ENCODE measurements at places on chromosomes 5 and 9.

GRCh38 chr5:5739490-5739945 is 317.0 kb downstream of the ICE1 start:
- no peak for DNase-seq

GRCh38 chr5:171681061-171681460 is 104.6 kb upstream of the SMIM23 start:
- no peak for DNase-seq

DNA sequence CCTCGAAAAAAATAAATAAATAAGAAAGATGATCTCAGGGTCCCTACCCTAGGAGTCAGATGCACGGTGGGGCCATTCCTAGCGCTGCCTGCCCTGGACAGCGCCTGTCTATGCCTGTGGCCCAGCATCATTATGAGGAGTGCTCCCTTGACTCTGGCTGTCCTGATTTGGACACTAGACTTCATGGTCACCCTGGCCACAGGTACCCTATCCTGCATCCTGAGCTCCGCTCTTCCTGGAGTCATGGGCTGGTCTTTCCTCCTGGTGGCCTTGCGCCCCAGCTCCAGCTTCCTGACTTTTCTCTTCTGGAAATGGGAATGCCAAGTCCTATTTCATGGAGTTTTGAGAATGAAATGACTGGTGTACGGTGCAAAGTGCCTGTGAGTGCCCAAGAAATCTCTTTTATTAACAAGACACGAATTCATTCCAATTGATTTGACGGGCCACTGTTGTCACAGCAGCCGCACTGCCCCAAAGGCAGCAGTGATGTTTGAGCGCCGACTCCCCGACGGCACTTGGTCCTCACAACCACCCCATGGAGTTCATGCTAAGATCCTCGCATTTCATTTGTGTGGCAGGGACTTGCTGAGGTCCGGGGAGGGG is 564 bp upstream of the AIF1L start:
- DNase-seq = no peak

- no peak for DNase-seq
Observed at GRCh38 chr5:155827949-155828348, 499.0 kb upstream of the SGCD start.

- no peak for DNase-seq
Observed at GRCh38 chr5:43780586-43780985, 177.6 kb downstream of the NNT start.

DNA sequence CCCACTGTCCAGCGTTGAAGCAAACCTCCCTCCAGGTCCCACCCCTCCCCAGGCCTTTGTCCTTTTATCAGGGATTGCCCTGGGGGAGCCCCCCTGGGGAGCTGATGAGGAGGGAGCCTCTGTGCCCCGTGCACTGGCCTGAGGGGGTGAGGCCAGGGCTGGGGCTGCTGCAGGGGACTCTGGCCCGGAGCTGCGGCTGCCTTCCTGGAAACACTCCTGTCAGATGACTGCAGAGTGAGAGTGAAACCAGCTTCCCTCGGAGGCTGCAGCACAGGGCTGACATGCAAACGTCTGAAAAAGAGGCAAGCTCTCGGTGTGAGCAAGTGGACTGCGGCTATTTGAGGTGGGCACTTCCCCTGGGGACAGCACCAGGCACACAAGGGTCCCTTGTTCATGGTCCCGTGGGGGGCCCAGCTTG is 4.6 kb upstream of the TRAF2 start:
- no peak for DNase-seq

- DNase-seq = no peak
Observed at GRCh38 chr5:149130121-149130914, 11.0 kb upstream of the ABLIM3 start.

- DNase-seq = no peak
Observed at GRCh38 chr5:45491368-45491767, 204.8 kb downstream of the HCN1 start.

All from vagina (tissue), 2 donors.